Activated gamma-delta T cell treated with Interleukin-2 at 50 U/mL for 16 hours (primary cell): ENCODE measurements at places on chromosomes 11 and 22.

DNA sequence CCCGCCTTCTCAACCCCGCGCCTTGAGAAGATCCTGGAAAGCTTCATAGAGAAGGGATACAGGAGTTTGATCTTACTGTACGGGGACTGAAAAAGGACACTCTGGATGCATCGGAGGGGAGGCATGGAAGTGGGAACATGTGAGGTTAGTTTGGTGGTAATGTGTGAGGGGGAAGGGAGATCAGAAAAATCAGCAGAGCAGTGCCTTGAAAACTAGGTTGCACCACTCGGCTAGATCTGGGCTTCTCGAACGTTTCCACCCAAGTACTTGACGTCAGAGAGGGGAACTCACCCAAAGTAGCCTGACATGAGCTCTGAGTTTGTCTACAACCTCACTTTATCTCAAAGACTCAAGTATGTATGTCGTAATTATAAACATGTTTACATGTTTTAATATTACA is 14.5 kb downstream of the USP35 start:
- peak; percentile 46 for DNase-seq

DNA sequence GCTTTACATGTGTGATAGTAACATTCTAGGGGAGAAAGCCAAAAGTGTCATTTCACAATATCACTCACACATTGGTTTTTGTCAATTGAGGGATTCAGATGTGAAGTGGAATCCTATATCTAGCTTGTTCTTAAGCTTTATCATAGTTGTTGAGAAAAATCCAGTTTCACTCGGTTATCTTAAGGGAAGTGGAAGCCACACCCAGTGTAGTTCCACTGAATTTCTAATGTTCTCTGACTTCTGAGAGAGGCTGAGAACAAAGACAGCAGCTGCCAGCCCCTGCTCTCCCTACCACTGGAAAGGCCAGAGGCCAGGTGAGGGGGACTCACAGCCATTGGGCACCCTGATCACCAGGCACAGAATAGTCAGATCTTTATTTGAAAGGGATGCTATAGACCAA is 53.7 kb downstream of the THAP12 start:
- no peak for DNase-seq

- no peak for DNase-seq
Measured at GRCh38 chr11:4903484-4903883, at the start of gene OR51A7. TSS of gene OR51A7 (plus strand) at chr11:4903783. CDS start at chr11:4907370, 3,587 bp downstream.

- no peak for DNase-seq
Measured at GRCh38 chr22:49214976-49215375, 612.7 kb downstream of the BRD1 start.

GRCh38 chr11:19727246-19727645 is 14.6 kb downstream of the NAV2 start:
- no peak for DNase-seq

GRCh38 chr11:95883381-95883780 is 40.5 kb downstream of the MTMR2 start:
- no peak for DNase-seq

DNA sequence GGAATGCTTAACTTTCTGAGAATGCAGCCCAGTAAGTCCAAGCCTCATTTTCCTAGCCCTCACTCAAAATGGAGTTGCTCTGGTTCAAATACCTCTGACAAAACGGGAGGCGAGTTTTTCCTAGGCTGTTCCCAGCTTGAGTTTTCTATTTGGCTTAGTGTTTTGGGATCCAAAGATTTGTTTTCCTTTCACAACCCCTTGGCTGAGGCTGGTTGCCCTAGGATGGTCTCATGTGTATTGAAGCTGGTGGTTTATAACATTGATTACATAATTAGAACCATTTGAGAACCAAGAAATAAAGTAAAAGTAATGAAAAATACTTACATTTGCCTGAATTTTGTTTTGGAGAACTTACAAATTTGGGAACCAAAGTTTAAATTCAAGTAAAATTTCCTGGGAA is 611.1 kb upstream of the LUZP2 start:
- no peak for DNase-seq

DNA sequence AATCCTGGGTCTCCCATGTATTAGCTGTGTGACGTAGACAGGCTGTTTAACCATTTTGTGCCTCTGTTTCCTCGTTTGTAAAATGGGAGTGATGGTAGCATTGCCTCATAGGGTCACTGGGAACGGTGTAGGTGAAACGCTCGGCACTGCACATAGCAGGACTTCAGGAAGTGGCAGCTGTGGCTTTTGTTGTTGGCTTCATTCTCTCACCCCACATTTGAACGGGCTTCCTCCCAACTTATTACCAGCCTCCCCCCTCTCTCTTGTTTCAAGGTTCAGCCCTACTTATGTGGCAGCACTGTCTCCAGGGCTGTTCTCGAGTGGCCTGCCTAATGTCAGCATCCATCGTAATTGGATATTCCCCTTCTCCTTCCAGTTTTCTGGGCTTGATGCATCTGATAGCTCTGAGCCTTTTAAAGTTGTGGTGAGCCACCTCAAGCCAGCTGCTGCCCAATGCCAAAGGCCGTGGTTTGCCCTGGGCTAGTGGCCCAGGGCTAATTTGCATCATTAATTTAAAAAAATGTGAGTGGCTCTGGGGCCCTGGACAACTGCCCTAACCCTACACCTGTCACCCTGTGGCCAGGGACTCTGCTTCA is 217.8 kb upstream of the TBCEL start:
- no peak for DNase-seq

GRCh38 chr11:17753153-17753552 is 18.6 kb downstream of the KCNC1 start:
- no peak for DNase-seq

DNA sequence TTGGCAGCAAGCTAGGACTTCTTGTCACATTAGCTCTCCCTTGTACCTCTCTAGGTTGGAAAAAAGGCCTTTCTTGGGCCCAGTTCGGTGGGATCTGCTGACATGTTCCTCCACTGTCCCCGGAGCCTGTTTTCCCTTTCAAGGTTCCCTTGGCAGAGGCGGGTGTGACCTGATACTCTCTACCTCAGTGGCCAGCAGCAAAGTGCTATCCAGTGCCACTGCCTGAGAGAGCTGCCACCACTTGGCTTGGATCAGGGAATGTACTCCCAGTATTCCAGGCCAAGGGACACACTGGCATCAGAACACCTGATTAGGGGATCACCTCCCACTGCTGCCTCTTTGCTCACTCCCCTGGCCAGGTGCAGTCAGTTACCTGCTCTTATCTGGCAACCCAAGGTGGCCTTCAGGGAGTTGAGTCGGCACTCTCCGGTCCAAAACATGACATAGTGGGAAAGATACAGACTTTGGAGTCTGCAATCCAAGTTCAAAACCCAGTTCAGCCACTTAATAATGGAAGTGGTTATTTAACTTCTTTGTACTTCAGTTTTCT is 17.8 kb upstream of the NAV2 start:
- no peak for DNase-seq

- no peak for DNase-seq
Measured at GRCh38 chr11:94576306-94576705, 9.1 kb downstream of the PIWIL4 start.

- DNase-seq: no peak
Measured at GRCh38 chr11:133995066-133995465, 38.3 kb upstream of the IGSF9B start.

GRCh38 chr11:123233280-123233974 is 38.4 kb upstream of the CLMP start:
- DNase-seq: peak; percentile 4

DNA sequence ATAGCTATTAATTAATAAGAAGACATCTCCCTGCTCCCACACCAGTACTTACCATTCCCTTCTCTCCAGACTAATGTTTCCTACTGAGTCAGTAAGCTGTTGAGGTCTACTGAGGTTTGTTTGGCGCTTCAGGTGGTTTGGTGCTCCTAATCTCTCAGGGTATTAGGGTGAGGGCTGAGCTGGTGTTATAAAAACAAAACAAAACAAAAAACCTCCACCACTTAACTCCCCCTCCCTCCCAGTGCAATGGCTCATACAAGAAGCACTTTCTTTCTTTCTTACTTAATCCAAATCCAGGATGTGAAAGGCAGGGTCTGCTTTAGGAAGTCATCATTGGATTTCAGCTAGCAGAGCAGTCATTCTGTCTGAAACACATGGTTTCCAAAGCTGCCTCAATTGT is 15.3 kb downstream of the CSTPP1 start:
- no peak for DNase-seq

DNA sequence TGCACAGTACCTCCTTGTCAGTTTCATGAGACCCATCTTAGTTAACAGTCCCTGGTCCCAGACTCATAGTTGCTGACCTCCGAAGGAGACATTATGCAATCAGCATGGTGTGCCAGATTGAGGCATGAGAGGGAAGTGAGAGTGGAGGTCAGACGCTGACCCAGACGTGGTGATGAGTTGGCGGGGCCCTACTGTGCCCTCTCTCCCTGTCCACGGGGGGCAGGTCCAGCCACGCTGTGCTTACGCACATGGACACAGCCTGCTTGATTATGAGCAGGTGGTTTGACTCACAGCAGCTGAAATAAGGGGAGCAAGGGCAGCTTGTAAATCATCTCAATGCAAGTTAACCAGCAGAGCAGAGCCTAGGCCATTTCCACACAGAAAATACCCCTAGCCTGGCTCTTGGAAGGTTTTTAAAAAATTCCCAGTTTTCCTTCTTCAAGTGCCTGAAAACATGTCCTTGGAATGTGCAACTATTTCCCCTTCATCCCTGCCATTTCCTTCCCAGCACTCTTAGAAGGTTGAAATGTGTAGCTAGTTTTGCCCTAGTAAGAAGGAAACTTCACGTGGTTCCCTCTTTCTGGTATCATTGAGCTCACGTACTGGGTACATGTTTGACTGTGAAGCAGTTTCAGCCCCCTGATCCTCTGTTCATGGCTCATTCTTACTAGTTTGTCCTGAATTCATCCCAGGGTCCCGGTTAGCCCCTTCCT is 122.6 kb upstream of the SORL1-AS1 start:
- no peak for DNase-seq

GRCh38 chr11:57487920-57488659 is 27.4 kb downstream of the SLC43A1 start:
- DNase-seq: no peak

GRCh38 chr11:35486934-35487333 is 38.5 kb downstream of the PAMR1 start:
- DNase-seq: no peak

DNA sequence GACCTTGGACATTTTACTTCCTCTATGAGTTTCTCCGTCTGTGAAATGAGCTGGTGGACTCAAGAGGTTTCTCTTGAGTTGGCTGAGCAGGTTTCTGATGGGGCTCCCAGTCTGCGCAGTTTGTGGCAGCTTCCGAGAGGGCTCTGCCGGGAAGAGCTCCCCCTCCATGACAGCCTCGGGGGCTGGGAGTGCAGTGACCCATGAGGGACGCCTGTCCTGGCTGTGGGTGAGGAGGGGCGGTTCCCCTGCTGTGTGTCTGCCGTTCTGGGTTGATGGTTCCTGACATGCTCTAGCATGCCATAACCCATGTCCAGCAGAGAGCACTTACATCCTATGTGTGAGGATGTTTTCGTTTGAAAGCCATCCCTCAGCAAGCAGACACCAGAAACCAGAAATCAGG is 14.8 kb downstream of the CSF2RB start:
- DNase-seq: no peak

DNA sequence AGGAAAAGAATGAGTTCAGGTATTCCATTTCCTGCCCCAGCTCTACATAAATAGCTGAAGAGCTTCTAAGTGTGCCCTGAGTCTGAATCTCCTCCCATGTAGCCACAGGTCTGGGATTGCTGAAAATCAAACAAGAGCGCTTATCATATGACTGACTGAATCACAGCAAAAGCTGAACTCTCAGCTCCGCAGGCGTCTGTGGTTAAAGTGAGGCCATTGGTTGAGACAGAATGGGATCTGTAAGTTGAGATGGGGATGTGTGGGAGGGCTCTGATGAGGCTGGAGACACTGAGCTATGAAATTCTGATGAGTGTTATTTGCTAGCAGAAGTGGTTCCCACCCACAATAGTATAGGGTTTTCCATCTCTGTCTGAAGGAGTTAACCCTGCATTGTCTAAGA is 637.0 kb downstream of the OPCML start:
- DNase-seq: no peak

DNA sequence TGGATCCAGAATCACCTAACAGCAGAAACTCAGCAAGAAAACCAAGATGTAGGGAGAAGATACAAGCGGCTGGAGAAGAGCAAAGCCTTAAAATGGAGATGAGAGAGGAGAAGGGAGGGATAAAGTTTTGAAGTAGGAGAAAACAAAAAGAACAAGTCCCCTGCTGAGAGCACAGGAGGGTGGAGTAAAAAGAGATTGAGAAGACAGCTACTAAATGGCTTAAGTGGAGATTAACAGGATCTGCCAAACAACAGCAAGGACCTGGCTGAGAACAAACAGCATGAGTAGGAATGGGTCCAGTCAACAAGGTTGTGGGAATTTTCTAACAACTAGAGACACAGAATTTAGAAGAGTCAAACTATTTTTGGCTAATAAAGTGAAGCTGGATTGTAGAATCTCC is 18.1 kb downstream of the BTG4 start:
- no peak for DNase-seq

DNA sequence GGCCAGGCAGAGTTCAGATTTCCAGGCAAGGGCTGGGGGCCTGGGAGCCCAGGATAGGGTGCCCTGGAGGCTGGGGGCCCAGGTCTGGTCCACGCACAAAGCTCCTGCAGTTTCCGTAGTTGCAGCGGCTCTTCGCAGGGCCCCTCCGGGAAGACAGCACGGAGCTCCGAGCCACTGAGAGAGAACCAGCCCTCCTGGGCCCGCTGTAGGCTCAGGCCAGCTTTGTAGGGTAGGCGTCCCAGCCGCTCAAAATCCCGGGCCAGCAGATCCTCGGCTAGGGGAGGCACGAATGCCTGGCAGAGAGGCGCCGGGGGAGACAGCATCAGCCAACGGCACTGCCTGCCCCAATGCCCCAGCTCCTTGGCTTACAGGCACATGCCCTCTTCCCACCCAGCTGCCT is 23.6 kb upstream of the PDE2A start:
- DNase-seq: no peak

DNA sequence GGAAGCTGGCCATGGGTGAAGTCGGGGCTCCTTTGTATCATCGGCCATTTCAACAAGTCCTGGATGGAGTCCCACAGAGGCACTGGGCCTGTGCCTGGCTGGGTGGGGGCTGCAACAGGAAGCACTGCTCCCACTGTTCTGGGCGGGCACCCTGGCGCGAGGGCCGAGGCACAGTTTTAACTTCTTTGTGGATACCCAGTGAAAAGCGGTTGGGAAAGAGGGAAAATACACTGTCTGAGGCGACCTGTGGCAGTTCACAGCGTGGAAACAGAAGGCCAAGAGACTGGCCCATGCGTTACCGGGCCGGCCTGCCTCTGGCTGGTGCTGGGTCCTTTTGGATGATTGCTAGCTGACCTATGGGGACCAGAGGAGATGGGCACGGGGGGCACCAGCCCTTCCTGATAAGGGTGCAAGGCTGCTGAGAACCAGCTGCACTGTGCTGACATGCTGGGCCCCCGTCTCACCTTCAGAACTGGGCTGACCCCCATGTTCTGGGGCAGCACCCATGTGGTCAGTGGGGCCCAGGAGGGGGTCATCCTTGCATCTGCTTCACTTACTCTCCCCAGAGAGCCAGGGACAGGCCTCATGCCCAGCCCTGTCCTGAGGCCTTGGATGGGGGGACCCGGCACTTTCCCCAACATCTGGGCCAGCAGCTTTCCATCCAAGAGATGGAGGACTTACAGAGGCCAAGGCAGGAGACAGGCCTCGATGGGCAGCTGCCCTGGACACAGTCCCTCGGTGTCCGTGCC is 4.2 kb downstream of the OVOL1 start:
- no peak for DNase-seq

GRCh38 chr11:41334007-41334933 is 125.2 kb downstream of the LRRC4C start:
- DNase-seq: no peak

GRCh38 chr11:115317277-115318185 is 186.7 kb downstream of the CADM1 start:
- DNase-seq: no peak

GRCh38 chr11:58647866-58648265 is 25.4 kb downstream of the CNTF start:
- DNase-seq: no peak

- no peak for DNase-seq
Measured at GRCh38 chr11:78371221-78371891, 46.3 kb downstream of the GAB2 start.
